ENCODE measurements at places on chromosomes 2 and 18.

GRCh38 chr2:234025466-234025865 is 25.0 kb upstream of the SPP2 start:
- DNase-seq: peak; percentile 8

DNA sequence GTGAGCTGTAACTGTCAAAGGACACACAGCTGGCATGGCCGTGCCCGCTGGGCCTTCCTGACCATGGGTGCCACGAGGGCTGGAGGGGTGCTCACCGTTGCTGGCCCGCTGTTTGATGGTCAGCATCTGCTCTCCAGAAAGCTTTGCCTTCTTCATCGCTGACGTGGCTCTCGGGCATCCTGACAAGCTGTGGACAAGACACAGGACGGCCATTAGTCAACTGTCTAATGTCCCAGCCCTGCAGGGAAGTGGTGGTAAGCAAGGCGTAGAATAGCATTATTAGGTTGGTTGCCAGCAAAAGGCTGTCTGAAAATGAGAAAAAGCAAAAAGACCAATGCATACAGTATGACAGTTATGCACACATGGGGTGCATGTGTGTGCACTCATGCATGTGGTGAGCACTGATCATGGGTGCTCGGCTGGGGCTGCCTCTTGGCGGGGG is 64.7 kb upstream of the PXDN start:
- no peak for DNase-seq

DNA sequence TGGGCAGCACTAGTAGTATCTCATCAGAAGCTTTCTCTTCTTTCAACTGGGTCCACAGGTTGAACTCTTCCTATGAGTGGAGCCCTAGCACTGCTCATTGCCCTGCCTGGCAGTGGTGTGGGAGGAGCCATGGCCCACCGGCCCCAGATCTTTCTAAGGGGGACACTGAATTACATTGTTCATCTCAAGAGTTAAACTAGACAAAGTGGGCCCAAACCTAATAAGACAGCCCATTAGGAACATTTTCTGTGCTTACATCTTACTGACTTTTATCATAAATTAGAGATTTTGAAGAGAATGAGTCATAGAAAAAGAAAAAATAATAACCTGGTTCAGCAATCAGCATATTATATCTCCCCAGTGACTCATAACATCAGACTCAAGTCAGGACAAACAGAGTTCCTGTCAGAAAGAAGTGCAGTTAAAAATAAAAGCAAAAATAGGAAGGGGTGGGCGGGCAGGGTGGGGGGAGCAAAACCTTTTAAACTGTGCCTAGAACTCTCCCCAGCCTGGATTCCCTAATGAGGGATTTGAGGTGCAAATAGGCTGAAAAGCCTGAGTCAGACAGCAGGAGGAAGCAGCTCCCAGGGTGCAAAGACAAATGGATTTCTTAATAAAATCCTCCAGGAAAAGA is 161.6 kb upstream of the TRIB2 start:
- DNase-seq: peak; percentile 13

GRCh38 chr2:108460345-108461037 is 11.5 kb downstream of the GCC2 start:
- DNase-seq: no peak

GRCh38 chr18:23405636-23406035 is 47.5 kb upstream of the RIOK3 start:
- no peak for DNase-seq

DNA sequence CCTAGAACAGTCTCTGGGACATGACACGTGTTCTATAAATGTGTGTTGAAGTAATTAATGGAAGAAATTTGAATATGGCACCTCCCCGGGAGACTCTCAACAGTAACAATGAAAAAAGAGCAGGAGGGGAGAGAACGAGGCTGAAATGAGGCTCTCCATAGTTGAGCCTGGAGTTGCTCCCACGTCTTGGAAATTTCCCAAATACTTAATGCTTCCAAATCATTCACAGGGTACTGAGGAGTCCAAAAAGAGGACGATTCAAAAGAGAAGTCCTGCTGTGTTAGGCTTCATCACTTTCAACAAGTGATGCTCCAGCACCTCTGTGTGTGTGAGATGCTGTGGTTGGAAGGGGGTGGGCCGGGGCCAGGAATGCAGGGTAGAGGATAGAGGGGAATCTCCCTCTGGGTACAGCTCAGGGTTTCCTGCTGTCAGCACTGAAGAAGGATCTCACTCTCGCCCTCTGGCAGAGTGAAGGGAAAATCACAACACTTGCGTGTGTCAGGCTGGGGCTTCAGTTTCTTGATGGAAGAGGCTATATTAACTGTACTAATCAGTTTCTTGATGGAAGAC is 18.1 kb upstream of the ZNF407 start:
- DNase-seq: no peak

DNA sequence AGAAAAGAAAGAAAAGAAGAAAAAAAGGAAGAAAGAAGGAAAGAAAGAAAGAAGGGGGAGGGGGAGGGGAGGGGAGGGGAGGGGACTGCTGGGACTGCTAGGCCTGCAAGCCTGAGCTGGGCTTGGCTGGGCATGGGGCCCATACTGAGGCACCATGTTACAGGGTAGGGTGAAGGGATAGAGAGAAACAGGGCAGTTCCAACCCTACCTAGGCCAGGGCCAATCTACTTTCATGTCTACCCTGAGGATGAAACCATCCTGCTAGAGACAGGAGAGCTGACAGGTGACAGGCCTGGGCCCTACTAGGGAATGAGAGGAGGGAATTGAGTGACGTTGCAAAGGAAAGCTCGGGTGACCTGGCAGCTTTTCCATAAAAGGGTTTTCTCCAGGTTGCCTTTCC is 41.7 kb downstream of the TEX44 start:
- DNase-seq: no peak

GRCh38 chr2:100673691-100674485 is 111.1 kb downstream of the PDCL3 start:
- no peak for DNase-seq

DNA sequence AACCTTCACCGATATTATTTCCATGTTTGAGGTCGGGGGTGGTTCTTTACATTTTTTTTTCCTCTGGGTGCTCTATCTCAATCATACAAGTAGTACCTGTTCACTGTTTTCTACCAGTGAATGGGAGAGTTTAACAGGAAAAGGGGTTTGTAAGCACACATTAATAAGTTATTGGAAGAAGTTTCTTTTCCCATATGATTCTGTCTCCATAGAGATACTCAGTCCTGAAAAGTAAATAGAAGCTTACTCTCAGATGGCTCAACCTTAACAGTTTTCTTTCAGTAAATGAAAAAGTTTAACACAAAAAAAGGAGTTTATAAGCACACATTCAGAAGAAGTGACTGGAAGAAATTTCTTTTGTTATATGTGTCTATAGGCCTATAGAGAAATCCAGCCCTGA is 995.6 kb upstream of the SLC39A10 start:
- no peak for DNase-seq

- no peak for DNase-seq
Measured at GRCh38 chr2:162646794-162647193, 191.8 kb downstream of the KCNH7 start.

DNA sequence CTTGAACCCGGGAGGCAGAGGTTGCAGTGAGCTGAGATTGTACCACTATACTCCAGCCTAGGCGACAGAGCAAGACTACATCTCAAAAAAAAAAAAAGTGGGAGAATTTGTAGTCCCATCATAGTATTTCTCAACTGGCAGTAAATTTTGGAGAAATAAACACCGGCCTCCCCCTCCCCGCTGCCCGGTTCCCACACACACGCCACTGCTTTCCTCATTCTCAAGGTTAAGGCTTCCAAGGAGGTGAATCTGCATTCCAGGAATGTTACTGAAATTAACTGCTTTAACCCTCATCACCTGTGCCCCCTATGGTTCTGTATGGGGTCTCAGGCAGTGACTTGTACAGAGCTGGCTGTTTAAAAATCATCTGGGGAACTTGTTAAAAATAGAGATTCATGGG is 49.9 kb downstream of the MRPL35 start:
- no peak for DNase-seq

Data from pons (tissue), 1 donor.